Hepatic stellate cell (primary cell): ENCODE measurements at places on chromosomes 1 and 21.
A peak's percentile ranks its signal among the peaks of the same experiment; 100 is the strongest.

DNA sequence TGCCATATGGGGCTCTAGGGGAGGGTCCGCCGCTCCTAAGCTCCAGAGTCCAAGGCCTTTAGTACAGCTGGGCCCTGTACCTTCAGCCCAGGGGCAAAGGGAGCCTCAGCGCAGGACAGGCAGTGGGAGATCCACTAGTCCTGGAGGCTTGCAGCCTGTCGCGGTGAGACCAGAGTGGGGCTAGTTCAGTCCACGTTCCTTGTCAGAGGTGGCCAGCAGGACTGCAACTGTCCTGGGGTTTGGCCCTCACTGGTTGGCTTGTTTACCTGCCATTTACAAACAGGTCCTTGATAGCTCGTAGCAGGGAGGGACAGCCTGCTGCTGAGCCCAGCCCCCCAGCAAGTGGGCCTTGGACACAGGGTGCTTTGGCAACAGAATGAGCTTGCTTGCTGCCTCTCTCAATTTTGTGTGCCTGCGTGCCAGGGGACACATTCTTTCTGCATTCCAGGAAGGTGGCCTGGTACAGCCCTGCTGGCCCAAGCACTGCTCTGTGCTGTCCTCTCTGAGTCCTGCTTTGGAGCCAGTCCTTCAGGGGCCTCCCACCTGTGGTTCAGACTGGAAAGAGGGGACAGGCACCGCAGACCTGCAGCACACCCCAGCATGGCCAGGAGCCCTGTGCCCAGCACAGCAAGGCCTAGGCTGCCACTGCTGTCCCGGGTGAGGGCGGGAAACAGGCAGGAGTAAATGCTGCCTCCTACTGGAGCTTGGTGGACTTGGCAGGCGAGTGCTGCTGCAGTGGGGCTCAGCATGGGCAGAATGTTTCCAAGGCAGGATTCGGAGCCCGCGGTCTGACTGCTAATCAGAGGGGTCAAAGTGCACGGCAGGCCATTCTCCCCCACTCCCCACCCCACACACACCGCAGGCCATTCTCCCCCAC, 15.2 kb downstream of the H6PD start:
- DNase-seq = peak; percentile 75

DNA sequence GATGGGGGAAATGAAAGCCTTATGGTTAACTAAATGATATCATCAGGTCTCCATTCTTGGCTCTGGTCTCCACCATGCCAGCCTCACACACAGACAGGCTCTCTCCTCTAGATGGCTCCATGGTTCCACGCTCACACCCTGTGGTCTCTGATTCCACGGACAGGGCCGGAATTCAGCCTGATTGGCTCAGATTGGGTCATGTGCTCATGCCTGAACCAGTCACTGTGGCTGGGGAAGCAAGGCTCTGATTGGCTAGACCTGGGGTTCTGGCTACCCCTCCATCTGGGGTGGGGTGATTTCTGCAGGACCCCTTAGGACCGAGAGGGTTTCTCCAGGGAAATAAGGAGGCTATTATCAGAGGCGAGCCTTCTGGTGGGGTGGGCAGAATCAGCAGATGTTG, 277.0 kb downstream of the PTPRU start:
- DNase-seq = peak; percentile 65

GRCh38 chr1:8423692-8424538, 106.0 kb downstream of the SLC45A1 start:
- DNase-seq = peak; percentile 57

DNA sequence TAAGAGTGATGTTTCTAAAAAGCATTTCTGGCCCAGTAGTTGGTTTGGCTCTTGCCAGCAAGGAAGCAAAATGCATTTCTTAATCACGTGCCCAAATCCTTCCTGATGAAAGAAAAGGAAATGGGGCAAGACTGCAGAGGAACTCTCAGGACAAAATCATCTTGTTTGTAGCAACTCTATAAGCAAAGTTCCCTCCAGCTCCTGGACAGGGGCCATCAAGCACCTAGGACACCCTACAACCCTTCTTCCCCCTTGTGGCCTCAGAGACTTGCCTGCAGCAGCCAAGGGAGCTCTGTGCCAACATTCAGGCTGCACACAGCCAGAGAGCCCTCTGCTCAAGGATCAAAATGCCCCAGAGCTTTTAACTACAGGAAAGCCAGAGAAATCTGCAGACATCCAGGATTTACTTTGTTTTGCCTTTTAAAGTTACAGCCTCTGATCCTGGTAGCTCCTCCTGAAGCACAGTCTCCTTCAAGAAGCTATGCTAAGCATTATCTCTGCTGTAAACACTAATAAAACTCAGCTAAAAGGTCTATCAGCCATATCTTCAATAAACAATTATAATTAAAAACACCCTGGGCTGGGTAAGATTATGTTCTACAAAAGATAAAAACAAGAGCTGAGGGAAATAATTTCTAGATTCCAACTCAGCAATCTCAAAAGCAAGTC, 105.0 kb downstream of the KIAA0319L start:
- no peak for DNase-seq

- peak; percentile 54 for DNase-seq
Observed at GRCh38 chr1:93839307-93839706, 39.7 kb downstream of the DNTTIP2 start.
